HCT116 (cell line): ENCODE measurements at places on chromosomes 16 and 17. TPM values are rescaled to one million over a fixed set of nuclear protein-coding genes. Genes with fewer than 3 reads are reported as not detected.

GRCh38 chr17:76755285-76755684 lies 17.4 kb downstream of the MFSD11 start:
- no peak for DNase-seq

- no peak for DNase-seq
Observed at GRCh38 chr17:40017422-40018080, 2.3 kb downstream of the CSF3 start.

DNA sequence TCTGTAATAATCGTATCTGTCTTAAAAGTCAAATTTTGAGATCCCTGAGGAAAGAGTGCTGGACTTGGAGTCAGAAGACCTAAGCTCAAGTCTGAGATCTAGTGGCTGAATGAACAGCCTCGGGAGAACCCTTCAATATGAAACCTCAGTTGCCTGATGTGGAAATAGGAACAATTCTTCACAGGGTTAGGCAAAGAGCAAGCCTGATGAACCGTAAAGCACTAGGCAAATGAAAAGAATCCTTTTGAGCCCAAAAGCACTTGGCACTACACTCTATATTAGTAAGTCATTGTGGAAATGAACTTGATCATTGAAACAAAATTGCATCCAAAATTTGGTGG lies 20.2 kb downstream of the TXNDC11 start:
- no peak for DNase-seq

DNA sequence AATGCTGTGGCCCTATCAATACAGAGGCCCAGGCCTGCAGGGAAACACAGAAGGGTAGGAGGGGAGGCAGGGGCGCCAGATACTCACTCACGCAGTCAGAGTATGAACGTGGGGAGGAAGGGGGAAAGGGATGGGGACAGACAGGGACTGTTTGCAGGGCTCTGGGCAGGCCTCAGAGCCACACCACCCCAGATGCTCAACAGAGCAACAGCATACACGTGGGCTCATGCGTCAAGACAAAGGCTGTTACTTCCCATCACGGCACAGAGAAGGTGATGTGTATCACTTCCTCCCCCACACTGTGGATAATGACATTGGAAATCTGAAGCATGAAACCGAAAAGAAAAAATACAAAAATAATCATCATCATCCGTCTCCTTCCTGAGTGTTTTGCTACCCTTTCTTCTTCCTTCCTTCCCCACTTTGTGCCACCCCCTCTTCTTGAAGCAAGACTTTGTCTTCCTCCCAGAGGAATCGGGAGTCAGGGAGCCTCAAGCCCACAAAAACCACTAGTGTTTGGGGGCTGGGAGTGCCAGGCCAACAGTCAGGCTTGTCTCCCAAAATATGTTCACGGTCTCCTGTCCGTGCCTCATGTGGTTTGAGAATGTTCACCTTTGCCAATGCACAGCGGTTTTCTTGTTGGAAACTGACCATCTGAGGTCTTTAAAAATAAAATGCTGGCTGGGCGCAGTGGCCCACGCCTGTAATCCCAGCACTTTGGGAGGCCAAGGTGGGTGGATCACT lies 20.1 kb downstream of the SLC39A11 start:
- DNase-seq: no peak

- DNase-seq: no peak
Observed at GRCh38 chr17:32356750-32357149, 6.8 kb downstream of the ZNF207 start.

- no peak for DNase-seq
Observed at GRCh38 chr17:4800462-4801196, 1.5 kb downstream of the C17orf114 start.

GRCh38 chr17:43515656-43516055 lies 30.5 kb downstream of the ETV4 start:
- DNase-seq: no peak

- no peak for DNase-seq
Observed at GRCh38 chr16:81902025-81902424, 109.2 kb downstream of the SDR42E1 start.

DNA sequence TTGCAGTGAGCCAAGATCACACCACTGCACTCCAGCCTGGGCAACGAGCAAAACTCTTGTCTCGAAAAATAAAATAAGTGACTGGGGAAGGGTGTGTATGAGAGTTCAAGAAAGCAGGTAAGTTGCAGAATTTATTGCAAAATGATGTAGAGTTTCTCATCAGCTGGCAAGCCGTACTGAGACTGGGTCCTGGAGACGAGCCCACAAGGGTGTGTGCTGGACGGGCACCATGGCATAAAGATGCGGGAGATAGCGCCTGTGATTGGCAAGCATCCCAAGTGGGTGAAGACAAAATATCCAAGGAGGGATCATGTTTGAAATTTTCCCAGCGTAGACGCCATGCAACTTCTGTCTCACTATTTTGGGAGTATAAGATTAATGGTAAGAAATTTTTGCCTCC lies 59.4 kb downstream of the WNT3 start:
- no peak for DNase-seq

- DNase-seq: no peak
Observed at GRCh38 chr17:4028436-4028835, 64.2 kb upstream of the ATP2A3 start.

DNA sequence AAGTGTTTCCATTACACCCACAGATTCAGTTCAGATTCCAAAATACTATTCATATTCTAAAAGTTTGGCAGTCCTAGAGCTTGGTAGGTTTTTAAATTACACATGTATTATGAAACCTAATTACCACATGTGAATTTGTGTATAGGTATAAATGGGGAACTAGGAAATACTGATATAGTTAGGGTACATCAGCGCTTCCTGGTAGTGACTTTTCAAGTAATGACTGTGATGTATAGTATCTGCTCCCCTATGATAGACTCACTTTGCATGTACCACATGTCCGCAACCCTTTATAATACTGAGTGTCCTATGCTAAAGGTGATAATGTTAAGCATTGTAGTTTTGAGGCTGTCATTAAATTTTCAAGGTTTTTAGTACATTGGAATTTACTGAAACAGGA lies 22.9 kb downstream of the CDK12 start:
- DNase-seq: no peak

GRCh38 chr17:57363998-57364643 lies 107.8 kb downstream of the MSI2 start:
- DNase-seq: no peak

- no peak for DNase-seq
Observed at GRCh38 chr17:49819138-49819537, 28.7 kb downstream of the TAC4 start.

- DNase-seq: no peak
Observed at GRCh38 chr17:82649501-82650261, 1.4 kb upstream of the WDR45B start.

DNA sequence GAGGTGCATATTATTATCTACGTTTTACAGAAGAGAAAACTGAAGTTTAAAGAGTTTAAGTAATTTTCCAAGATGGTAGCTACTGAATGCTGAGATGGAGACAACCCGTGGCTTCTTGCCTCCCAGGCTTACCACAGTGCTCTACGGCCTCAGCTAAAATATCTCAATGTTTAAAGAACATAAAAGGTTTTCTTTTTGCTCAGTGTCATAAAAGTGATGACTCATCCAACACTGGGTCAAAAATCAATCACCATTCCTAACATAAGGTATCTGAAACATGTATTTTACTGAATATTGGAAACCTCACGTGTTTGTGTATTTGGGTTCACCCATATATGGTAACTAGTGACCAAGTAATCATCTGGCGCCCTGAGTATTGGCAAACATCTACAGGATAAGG lies 18.4 kb downstream of the ABCA9 start:
- no peak for DNase-seq

- DNase-seq: no peak
Observed at GRCh38 chr17:63496177-63496576, 19.3 kb downstream of the ACE start.

GRCh38 chr17:4769628-4770027 lies 2.1 kb upstream of the TM4SF5 start:
- DNase-seq: no peak

- no peak for DNase-seq
Observed at GRCh38 chr16:84091460-84091859, 25.3 kb downstream of the MBTPS1 start.

The OR1A1 gene
- total RNA-seq: not detected

The ARMC5 gene
- total RNA-seq: 11.8 TPM

The ADAD2 gene
- not detected for total RNA-seq

The SAMD14 gene
- 1.5 TPM for total RNA-seq

The PRDM7 gene
- total RNA-seq: 0.07 TPM

The CCL8 gene
- not detected for total RNA-seq

The GLP2R gene
- total RNA-seq: not detected

The RNF222 gene
- total RNA-seq: not detected

The YWHAE gene
- 735 TPM for total RNA-seq

The ZG16 gene
- 0.07 TPM for total RNA-seq

The TOP2A gene
- total RNA-seq: 141 TPM

The KRT31 gene
- not detected for total RNA-seq

The SECTM1 gene
- 6.8 TPM for total RNA-seq

The APRT gene
- 311 TPM for total RNA-seq
